ENCODE measurements at places on chromosomes 5 and 9. TPM values are rescaled to one million over a fixed set of nuclear protein-coding genes. Genes with fewer than 3 reads are reported as not detected.

DNA sequence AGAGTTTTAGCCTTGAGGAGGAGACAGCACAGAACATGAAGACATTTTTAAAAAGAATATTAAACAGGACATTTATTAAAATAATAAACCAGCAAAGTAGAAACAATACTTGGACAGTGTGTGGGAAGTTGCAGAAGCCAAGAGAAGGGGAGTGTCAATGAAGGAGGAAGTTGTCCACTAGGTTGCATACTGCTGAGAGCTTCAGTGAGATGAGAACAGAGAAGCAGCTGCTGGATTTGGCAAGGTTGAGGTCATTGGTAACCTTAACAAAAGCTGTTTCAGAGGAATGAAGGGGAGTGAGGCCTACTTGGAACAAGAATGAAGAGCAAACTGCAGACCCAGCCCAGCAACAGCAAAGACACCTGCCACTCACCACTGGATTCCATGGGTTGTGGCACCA lies 11.4 kb downstream of the BHMT start:
- no peak overlapping the region for H3K4me3 ChIP-seq
- no peaks in the 10 kb centered on the region for H3K36me3 ChIP-seq
- no peaks in the 10 kb centered on the region for H3K27me3 ChIP-seq
- H3K27ac ChIP-seq: no peak overlapping the region
- H3K4me1 ChIP-seq: no peaks in the 10 kb centered on the region

DNA sequence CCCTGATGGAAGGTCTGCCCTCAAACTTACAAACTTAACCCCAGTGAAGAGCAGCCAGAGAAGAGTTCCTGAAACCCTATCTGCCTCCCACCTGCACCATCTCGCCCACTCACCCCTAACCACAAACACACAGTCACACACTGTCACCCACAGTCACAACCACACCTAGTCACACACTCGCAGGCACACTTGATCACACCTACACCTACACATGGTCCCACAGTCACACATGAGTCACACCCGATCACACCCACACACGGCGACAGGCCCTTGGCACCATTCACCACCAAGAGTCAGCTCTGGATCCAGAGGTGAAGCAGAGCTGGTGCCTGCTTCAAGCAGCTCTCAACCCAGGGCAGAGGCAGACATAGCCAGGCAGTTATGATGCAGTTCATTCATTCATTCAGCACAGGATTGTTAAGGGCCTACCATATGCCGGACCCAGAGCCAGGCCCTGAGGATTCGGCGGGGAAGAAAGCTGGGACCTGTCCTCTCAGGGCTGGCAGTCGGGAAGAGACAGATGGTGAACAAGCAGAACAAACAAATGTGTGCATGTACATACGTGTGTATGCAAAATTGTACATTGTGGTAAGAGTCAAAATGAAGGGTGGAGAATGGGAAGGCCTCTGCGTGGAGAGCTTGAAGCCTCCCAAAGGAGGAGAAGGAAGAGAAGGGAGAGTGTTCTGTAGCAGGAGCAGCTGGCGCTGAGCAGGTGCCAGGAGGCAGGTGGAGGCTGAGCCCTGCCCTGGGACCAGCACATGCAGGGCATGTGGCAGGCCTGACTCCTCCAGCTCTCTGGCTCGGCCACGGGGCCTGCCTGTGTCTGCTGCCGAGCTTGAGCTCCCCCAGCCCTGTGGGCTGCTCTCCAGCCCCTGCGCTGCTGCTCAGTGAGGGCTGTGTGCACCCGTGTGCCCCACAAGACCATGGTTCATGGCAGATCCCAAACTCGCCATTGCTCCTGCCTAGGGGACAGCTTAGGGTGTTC lies 6.4 kb downstream of the TSPAN17 start:
- no peak overlapping the region for H3K27ac ChIP-seq
- DNase-seq: no peak
- H3K27me3 ChIP-seq: no peaks in the 10 kb centered on the region
- H3K4me1 ChIP-seq: peaks cover 38% of the 10 kb centered on the region

DNA sequence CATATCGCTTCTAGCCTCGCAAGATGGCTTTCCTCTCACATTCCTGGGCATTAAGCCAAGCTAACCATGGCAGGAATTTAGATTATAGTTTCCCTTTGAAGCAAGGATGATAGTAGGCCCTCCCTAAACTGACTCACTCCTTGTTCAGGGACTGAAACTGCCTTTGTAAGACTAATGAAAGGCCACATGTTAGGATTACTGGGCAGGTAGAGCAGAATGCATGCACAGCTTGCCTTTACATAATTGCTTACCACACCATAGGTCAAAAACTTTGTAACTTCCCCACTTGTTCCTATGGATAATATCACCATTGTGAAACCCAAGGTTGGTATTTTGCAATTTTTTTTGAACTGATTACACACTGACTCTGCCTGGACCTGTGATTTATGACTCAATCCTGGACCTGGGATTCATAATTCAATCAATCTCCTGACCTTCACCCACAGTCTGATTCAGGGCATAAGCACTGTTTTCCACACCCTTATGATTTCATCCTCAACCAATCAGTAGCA lies 41.0 kb upstream of the PRDM9 start:
- H3K36me3 ChIP-seq: no peaks in the 10 kb centered on the region
- H3K4me1 ChIP-seq: no peaks in the 10 kb centered on the region
- DNase-seq: no peak
- no peak overlapping the region for H3K4me3 ChIP-seq
- H3K27me3 ChIP-seq: no peaks in the 10 kb centered on the region

DNA sequence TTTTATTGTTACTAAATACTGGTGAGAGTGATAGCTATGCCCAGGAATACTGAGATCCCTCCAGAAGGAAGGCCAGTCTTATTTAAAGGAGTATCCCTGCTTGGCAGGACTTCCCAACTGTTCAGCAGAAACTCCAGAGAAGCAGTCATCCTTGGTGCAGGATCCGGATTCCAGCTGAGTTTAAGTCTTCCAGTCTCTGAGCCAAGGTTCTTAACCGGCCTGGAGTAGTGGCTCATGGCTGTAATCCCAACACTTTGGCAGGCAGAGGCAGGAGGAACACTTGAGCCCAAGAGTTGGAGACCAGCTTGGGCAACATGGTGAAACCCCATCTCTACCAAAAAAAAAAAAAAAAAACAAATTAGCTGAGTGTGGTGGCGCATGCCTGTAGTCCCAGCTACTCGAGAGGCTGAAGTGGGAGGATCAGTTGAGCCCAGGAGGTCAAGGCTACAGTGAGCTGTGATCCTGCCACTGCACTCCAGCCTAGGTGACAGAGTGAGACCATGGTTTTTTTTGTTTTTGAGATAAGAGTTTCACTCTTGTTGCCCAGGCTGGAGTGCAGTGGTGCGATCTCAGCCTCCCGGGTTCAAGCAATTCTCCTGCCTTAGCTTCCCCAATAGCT lies 7.6 kb downstream of the NAIF1 start:
- H3K36me3 ChIP-seq: peaks cover 24% of the 10 kb centered on the region
- peaks cover 20% of the 10 kb centered on the region for H3K4me1 ChIP-seq
- no peak overlapping the region for H3K27ac ChIP-seq
- H3K27me3 ChIP-seq: no peaks in the 10 kb centered on the region

GRCh38 chr5:67257500-67257899 lies 60.9 kb upstream of the CD180 start:
- no peaks in the 10 kb centered on the region for H3K36me3 ChIP-seq
- no peak overlapping the region for H3K27ac ChIP-seq
- no peaks in the 10 kb centered on the region for H3K27me3 ChIP-seq

GRCh38 chr5:657570-657969 lies 35.6 kb downstream of the TPPP start:
- H3K27me3 ChIP-seq: no peaks in the 10 kb centered on the region
- no peaks in the 10 kb centered on the region for H3K4me1 ChIP-seq
- no peak for DNase-seq
- no peak overlapping the region for H3K4me3 ChIP-seq

GRCh38 chr9:60545346-60545877 lies 368.8 kb upstream of the SPATA31A5 start:
- H3K36me3 ChIP-seq: no peaks in the 10 kb centered on the region
- H3K27me3 ChIP-seq: no peaks in the 10 kb centered on the region
- H3K27ac ChIP-seq: no peak overlapping the region
- no peak for DNase-seq
- no peaks in the 10 kb centered on the region for H3K4me1 ChIP-seq

DNA sequence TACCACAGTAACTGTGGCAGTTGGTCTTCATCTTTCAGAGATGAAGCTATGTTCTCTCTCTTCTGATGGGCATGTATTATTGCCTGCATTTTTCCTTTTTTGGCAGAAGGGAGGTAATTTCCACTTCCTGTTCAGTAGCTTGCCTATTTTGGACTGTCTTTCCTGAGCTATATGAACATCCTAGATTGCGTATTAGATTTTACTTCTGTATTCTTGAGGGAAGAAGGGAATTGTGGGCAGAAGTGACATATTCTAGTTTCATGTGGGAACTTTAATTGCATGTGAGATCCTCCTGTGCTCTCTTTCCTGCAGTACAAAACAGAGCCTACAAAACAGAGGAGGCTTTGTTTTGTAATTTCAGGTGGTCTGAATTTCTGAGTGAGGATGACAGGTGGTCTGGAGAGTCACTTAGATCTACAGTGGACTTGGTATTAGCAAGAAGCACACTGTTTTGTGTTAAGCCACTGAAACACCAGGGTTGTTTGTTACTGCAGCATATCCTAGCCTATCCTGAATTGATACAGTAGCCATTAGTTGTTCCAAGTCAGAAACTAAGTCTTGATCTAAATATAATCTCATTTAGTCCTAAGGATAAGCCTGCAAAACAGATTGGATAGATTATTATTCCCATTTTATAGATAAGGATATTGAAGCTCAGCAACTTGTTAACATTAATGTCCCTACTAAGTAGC lies 68.1 kb downstream of the AOPEP start:
- no peak overlapping the region for H3K27ac ChIP-seq
- DNase-seq: no peak
- no peaks in the 10 kb centered on the region for H3K27me3 ChIP-seq
- H3K4me1 ChIP-seq: peaks cover 4% of the 10 kb centered on the region
- H3K4me3 ChIP-seq: no peak overlapping the region

DNA sequence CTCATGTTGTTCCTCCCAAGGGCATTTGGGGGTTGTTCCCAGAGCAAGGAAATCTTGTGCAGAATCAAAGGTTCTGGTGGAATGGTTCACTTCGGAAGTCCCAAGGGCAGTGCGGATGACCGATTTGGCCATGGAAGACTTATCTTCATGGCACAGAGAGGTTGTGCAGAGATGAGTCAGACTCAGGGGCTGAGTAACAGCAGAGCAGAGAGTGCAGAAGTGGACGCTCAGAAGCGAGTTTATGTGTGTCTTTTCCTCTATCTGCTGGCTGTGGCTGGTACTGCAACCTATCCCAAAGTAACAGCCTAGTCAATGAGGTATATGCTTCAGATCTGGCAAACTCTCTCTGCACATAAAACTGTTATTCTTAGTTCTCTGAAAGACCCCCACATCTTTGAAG lies 118.1 kb downstream of the DPYSL3 start:
- no peak for DNase-seq
- H3K27ac ChIP-seq: no peak overlapping the region
- no peak overlapping the region for H3K4me3 ChIP-seq
- H3K36me3 ChIP-seq: peaks cover 37% of the 10 kb centered on the region
- H3K27me3 ChIP-seq: no peaks in the 10 kb centered on the region

- H3K36me3 ChIP-seq: no peaks in the 10 kb centered on the region
- no peak overlapping the region for H3K27ac ChIP-seq
These were observed 117.4 kb upstream of the RORB start for GRCh38 chr9:74379718-74380117.

DNA sequence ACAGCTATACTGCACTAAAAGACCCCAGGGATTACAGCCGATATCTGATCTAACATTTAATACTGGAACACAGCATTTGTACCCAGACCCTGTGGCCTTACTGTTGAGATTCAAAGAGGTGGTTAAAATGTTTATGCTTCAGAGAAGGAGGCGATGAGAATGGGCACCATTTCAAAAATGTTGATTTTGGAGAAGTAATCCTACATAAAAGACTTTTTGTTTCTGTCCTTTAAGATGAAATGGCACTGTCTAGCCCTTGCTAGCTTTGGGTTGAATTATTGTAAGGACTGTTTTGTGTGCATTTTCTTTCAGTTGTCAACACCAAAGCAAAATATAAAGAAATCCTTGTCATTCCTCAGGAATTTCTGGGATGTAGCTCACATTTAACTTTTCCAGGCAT lies 288.5 kb upstream of the ANKH start:
- no peaks in the 10 kb centered on the region for H3K4me1 ChIP-seq
- H3K27me3 ChIP-seq: no peaks in the 10 kb centered on the region
- H3K4me3 ChIP-seq: no peak overlapping the region

DNA sequence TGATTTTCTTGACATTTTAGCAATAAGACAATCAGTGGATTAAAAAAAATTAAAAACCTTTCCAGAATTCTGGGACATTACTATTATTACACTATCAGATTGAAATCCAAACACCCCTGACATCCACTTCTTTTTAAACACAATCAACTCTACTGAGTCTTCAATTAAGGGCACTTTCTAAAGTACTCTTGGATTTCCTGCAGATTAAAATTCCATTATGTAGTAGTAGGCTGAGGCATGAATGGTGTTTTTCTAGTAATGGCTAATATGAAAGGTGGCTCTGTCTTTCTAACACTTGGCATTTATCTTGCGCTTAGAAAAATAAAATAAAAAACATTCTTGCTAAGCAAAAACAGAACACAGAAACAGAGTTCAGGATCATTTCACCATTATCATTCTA lies 107.8 kb downstream of the OXCT1 start:
- no peaks in the 10 kb centered on the region for H3K27me3 ChIP-seq
- no peaks in the 10 kb centered on the region for H3K36me3 ChIP-seq
- DNase-seq: no peak
- H3K4me3 ChIP-seq: no peak overlapping the region

DNA sequence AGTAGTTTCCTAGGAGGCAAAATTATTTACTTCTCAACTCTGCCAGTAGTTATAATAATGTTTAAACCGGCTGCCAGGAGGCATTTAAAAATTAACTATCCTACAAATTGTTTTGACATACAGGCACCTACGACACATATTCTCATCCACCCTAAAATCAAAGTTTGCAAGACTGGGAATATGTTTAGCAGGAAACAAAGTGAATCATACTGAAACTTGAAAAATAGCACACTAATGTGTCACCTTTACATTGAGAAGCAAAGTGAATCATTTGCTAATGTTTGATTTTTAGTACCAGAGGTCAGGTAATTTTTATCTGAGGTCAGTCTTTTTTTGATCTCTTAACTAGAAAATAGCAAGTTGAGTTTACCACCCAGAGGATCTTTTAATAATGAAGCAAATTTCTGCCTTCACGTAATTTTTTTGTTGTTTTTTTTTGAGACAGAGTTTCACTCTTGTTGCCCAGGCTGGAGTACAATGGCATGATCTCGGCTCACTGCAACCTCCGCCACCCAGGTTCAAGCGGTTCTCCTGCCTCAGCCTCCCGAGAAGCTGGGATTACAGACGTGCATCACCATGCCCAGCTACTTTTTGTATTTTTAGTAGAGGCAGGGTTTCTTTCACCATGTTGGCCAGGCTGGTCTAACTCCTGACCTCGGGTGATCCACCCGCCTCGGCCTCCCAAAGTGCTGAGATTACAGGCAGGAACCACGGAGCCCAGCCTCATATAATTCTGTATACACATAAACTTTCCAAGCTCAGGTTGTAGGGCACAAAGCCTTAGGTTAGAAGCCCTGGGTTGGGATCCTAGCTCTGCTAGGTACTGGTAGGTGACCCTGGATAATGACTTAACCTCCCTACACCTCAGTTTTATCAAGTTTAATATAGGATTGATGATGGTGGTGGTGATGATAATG lies 124.3 kb downstream of the UGCG start:
- H3K27me3 ChIP-seq: no peaks in the 10 kb centered on the region
- DNase-seq: no peak
- no peaks in the 10 kb centered on the region for H3K36me3 ChIP-seq
- no peak overlapping the region for H3K4me3 ChIP-seq
- no peak overlapping the region for H3K27ac ChIP-seq
- H3K4me1 ChIP-seq: no peaks in the 10 kb centered on the region

Gene GRIA1
- 48.3 TPM for polyA plus RNA-seq

Gene IL9
- 1.3 TPM for polyA plus RNA-seq

Gene ZFP37
- 12.6 TPM for polyA plus RNA-seq

Gene FCN2
- not detected for polyA plus RNA-seq

Gene RBM18
- 32.7 TPM for polyA plus RNA-seq

Gene FOXI1
- polyA plus RNA-seq: not detected

Gene CCDC152
- polyA plus RNA-seq: 9.5 TPM
